ENCODE measurements at places on chromosomes 7 and 10. TPM values are rescaled to one million over a fixed set of nuclear protein-coding genes. Genes with fewer than 3 reads are reported as not detected.

CTAGE8 gene
- 0.41 TPM for total RNA-seq

MOGAT3 gene
- not detected for total RNA-seq

CTAGE4 gene
- total RNA-seq = 0.41 TPM

CHST15 gene
- total RNA-seq = 48.9 TPM

- no peak for DNase-seq
These were observed 33.2 kb downstream of the HIF1AN start for GRCh38 chr10:100568912-100569311.

RAMP3 gene
- total RNA-seq = 5.7 TPM

GRCh38 chr10:72337039-72337629 is 17.6 kb downstream of the DNAJB12 start:
- DNase-seq = peak; percentile 56

NUTM2B gene
- total RNA-seq = 1.6 TPM

GRCh38 chr10:11307937-11308336 is 290.3 kb downstream of the CELF2 start:
- DNase-seq = no peak

GRCh38 chr10:37489658-37490003 is 364.2 kb downstream of the ANKRD30A start:
- DNase-seq = no peak

DNA sequence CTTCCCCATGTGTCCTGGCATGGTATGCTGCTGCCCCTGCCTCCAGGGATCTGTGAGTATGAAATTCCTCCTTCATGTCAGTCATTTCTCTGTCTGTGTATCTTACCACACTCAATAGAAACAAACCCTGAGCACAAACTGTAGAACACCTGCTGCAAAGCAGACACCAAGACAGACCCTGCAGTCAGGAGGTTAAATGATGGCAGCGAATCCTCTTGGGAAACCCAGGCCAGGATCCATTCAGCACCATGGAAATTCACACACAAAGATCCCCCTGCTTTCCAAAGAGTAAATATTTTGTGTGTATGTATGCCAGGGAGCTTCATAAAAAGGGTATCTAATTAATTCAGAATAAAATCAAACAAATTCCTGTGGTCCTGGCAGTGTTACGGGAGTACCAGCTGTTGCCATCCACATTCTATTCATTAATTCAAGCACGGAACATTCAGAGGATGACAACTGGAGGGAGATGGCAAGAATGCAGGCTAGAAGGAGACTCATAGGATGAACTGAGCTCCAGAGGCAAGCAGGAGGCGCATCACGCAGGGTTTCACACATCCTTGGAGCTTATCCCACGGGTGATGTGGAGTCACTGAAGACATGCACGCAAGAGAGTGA is 14.8 kb downstream of the ITIH5 start:
- DNase-seq = no peak

- peak; percentile 54 for DNase-seq
These were observed 1.9 kb downstream of the ARID5B start for GRCh38 chr10:61903221-61903927.

STEAP1B gene
- 2.4 TPM for total RNA-seq

LRIT1 gene
- not detected for total RNA-seq

ADRB1 gene
- 3.3 TPM for total RNA-seq

- DNase-seq = peak; percentile 66
These were observed 15.6 kb upstream of the RFC2 start for GRCh38 chr7:74269757-74270277.

DNA sequence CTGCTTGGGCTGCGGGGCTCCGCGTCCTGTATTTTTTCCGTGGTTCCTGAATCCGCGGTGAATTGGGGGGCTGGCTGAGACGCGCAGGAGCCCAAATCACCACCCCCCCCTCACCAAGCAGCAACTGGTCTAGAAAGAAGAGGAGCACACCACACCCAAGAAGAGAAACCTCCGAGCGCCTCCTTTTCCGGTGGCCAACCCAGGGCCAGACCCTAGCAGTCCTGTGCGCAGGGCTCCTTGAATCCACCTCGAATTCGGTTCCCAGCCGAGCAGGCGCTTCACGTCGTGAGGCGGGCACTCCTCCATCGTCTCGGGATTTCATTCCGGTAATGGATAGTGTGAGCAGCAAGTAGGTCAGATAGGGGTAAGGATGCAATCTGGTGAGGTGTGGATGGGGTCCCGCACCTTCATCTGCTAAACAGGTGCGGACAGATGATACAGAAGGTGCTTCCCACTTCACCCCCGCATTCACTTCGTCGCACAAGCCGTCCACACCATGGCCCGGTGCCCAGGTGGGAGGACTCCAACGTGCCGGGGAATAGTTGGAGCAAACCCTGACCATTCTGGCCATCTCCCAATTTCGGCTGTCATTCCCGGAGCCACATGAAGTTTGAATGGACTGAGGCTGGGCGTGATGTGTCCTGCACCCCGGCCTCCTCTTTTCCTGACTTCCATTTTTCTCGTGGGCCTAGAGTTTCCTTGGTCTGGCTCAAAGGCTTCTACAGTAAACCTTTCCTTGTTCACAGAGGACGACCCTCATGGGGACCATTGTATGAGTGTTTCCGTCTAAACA is 19.8 kb upstream of the ZNF273 start:
- no peak for DNase-seq

DNA sequence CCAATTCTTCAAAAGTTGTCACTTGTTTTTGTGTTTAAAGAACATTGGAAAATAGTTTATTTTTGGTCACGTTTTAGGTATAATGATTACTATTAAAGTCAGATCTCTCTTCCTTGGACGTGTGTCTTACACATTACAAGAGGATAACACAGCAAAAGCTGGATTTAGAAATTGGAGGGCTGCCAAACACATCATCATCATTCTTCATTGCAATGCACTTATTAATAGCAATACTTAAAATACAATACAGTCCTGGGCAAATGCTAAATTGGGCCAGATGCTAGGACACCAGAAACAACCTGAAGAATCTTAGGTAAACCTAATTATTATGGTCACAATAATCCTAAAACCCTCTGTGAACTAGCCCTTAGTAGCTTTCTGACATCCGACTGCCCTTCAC is 303.6 kb downstream of the DGKB start:
- no peak for DNase-seq

GRCh38 chr7:116955340-116955739 is 2.0 kb downstream of the ST7 start:
- DNase-seq = no peak

IMMP2L gene
- 9.8 TPM for total RNA-seq

NRCAM gene
- total RNA-seq = 143 TPM

DNA sequence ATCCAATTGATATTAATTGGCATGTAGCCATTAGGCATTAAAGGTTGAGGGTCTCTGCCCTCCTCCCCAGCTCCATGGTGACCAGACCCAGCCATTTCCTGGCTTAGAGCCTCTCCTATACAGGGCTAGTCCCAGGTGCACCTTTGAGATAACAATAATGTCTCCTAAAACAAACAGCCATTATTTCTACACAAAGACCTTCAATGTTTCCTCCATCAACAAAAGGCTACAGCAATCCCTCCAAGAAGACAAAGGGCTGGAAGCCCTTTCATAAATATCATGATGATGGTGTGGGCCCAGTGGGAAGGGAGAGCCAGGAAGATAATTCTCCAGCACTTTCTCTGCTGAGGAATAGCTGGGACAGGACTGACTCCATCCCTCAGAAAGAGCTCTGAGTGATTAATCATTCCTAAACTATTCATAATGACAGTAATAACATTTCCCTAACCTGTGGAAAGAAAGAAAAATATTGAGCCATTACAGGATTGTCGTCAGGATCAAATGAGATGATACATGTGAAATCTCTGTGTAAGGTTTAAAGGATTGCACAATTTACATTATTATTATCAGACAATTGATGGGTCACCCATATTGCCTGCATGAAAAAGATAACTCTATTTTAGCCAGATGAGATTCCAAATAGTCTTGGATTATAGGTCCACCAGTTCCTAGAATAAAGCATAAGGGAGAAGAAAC is 10.2 kb downstream of the PKD2L1 start:
- DNase-seq = peak; percentile 38

DNA sequence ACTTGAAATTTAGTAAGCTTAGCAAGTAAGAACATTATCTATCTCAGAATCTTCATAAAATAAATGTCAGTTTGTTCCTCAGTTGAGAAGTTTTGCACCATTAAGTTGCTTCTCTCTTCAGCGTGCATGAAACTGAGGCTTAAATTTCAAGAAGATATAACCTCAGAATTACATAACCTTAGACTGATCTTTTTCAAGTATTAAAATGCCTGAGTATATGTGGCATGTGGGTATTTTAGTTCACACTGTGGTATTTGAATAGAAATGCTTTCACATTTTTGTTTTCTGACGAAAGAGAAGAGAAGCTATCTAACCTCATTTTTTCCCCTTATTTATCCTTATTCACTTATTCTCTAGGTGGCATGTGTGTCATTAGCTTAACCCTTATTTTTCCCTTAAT is 104.1 kb downstream of the PHF14 start:
- DNase-seq = no peak

DNA sequence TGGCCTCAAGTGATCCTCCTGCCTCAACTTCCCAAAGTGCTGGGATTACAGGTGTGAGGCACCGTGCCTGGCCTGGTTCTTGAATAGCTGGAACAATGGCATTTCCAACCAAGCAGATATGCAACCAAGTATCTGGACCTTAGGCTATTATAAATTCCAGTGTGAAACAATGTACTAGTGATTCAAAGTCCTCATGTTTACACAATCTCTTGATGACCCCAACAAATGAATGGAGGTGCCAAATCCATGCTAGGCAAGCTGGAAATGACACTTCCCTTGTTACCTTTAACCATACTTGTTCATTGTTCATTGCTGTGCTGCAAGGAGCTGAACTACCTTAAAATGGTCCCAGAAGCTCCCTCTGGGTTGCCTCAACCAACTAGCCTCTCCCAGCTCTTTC is 282.2 kb upstream of the KLF14 start:
- no peak for DNase-seq

PSAP gene
- total RNA-seq = 482 TPM

- DNase-seq = no peak
These were observed 19.1 kb upstream of the EXOC6 start for GRCh38 chr10:92829042-92829785.

- DNase-seq = no peak
These were observed 58.4 kb downstream of the NEURL1 start for GRCh38 chr10:103551619-103552602.

- peak; percentile 6 for DNase-seq
These were observed 1.7 kb downstream of the MEPCE start for GRCh38 chr7:100431286-100431735.

DNA sequence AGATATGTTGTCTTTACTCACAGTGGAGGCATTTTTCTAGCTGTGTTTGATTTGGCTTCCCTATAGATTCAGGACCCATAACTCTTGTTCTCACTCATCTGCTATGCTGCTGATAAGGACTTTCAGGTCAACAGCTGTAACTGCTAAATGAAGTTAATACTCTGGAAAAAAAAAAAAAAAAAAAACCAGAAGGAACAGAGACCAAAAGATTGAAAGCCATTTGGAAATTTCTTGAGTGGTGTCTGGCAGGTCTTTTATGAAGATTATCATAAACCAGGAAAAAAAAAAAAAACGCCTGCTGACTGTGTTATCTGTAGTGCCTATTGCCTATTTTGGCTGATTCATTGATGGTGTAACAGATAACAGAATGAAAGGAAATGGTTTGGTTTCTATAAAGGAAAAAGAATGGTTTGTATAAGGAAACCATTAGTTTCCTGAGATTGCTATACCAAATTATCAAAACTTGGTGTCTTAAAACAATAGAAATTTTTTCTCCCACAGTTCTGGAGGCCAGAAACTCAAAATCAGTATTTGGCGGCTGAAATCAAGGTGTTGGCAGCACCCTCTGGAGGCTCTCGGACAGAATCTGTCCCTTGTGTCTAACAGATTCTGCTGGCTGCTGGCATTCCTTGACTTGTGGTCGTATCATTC is 60.5 kb upstream of the BET1 start:
- DNase-seq = no peak

- no peak for DNase-seq
These were observed 646.0 kb downstream of the KCNMA1 start for GRCh38 chr10:76991621-76992020.

CPA4 gene
- under 0.01 TPM for total RNA-seq

DNA sequence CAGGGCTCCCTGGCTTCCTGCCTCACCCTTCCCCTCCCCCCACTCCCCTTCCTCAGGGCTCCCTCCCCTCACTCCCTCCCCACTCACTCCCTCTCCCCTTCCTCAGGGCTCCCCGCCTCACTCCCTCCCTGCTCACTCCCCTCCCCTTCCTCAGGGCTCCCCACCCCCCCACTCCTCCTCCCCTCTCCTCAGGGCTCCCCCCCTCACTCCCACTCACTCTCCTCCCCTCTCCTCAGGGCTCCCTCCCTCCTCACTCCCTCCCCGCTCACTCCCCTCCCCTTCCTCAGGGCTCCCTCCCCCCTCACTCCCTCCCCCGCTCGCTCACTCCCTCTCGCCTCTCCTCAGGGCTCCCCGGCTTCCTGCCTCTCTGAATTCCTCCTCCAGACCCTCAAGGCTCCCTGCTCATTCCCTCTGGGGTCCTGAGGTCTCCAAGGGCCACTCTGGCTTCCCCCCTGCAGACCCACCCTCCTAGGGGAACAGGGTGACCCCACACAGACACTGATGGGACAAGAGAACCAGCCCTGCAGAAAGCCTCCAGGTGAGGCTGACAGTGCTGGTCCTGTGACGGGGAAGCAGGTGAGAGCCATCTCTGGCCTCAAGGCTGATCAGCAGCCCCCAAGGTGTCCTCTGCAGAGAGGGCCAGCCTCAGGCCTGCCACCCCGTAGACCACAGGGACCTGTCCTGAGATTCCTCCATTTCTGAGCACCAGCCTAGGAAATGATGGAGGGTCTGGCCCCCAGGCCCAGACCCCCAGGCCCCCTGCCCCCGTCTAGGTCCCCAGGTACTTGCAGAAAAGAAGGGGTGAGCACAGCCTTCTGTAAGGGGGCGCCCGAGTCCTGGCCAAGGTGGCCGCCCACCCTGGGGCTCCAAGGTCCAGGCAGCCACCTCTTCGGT is 47.2 kb downstream of the PWWP2B start:
- no peak for DNase-seq

DNA sequence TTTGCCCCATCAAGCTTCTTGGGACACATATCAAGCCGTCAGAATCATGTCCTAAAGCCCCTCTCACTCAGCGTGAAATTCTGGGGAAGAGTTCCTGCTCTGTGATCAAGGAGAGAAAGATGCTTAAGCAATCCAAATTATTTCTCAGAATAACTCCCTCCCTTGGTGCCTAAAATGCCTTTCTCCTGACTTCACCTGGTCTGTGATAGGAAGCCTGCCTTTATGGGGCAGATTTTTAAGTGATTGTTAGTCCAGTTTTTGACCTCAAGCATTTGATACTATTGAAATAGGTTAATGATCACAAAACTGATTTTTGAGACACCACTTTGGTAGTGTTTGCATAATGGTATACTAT is 76.4 kb upstream of the MAGI2 start:
- no peak for DNase-seq

TAS2R41 gene
- not detected for total RNA-seq

DNA sequence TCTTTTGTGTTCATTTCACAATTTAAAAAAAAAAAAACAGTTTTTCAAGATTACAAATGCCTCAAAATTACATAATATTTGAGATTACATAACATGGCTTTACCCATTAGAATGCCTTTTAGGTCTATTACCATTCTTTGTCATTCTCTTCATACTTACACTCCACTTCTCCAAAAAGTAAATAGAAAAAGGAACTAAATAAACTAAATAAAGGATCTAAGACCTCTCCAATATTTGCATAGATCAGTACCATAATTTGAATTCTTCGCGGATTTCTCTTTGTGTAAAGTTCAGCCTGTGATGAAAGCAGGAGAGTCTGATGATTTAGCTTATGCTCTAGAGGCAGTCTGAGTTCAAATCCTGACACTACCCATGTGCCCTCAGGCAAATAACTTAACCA is 56.4 kb upstream of the C1GALT1 start:
- no peak for DNase-seq
